Stimulated activated CD8-positive, alpha-beta memory T cell treated with anti-CD3 and anti-CD28 coated beads, Interleukin-4, amount 100 ng/mL, for 1 hour (primary cell): ENCODE measurements at places on chromosomes 7 and 10.

DNA sequence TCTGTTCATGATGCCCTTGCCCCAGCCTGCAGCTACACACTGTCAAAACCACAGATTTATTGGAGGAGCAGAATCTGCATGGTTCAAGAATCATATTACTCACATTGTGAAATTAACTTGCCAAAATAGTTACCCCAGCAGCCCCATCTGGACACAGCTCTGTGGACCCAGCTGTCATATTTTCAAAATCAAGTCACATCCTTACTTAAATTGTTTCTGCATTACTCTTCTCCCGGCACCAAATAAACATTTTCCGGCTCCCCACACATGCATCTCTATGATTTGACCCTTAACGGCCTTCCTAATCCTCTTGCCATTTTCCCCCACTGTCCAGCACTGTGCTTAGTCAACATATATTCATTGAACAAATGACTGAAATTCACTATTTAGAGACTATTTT lies 43.8 kb upstream of the GPR26 start:
- no peak for DNase-seq

DNA sequence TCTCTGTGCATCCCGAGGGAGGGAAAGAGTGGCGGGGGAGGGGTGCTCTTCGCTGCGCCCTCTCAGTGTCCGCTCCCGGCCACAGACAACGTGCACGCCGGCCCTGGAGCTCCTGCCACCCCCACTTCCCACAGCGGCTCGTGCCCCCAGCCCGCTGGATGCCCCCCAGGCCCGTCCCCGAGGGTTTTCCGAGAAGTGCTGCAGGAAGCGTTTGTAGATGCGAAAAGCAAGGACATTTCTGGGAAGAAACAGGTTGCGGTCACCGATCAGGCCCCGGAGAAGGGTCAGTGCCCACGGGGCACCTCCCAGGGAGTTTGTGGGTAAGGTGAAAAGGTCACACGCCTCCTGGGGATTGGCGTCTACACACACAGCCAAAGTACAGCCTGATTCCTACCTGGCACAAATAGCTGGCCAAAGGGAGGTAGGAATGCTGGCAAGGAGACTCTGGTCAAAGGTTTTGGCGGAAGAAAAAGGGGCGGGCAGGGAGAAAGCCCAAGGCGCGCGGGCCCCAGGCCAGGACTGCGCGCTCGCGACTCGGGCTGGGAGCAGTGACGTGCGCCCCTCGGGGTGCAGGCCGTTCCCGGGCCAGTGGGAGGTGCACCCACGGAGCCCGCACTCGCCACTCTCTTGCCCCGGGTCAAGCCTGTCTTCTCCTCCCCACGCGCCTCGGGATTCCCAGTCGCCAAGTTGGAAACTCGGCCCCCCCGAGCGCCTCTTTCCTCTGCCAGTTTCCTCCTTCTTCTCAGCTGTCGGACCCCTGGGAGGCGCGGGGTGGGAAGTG lies 1.5 kb upstream of the NRP1 start:
- no peak for DNase-seq

DNA sequence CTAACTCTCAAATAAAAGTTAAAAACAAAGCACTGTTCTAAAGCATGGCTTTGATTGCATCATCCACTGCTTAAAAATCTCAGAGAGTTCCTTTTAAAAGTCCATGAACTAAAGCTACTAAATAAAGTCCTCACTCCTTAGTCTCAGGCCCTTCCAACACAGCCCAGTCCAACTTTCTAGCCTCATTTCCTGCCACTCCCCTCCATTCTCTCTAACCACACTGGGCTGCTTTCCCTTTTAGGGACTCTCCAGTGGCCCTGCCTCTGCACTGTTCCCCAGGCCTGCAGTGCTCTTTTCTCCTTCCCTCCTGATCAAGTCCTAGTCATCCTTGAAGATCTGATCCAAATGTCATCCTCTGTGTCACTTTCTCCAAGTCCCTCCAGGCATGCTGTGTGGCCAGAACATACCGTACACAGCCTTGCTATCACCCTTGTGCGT lies 56.9 kb upstream of the PPP1R3C start:
- DNase-seq: no peak

DNA sequence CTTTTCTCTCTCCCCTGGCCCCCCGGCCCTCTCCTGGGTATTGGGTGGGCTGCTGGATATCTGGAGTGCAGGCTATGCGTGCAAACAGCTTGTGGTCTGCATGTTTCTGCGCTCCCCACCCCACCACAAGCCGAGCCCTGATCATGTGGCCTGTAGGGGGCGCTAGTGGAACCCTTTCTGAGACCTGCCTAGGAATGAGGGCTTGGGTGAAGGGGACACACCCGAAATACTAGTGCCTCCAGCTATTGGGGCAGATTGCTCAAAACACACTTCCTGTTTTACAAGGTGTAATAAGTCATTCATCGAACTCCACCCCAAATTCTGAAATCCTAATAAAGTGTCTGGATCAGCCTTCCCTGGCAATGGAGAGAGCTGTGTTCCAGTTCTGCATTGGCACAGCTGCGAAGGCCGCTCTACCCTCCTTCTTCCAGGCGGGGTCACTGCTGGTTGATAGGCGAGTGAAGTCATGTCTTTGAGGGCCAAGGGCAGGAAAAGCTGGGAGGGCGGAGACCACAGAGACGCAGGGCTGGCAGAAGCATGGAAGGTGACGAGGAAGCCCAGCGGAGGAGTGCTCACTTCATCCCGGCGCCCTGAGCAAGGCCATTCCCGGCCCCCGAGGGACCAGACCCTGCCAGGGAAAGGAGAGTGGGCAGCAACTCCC lies 19.8 kb upstream of the PRRT4 start:
- DNase-seq: no peak

DNA sequence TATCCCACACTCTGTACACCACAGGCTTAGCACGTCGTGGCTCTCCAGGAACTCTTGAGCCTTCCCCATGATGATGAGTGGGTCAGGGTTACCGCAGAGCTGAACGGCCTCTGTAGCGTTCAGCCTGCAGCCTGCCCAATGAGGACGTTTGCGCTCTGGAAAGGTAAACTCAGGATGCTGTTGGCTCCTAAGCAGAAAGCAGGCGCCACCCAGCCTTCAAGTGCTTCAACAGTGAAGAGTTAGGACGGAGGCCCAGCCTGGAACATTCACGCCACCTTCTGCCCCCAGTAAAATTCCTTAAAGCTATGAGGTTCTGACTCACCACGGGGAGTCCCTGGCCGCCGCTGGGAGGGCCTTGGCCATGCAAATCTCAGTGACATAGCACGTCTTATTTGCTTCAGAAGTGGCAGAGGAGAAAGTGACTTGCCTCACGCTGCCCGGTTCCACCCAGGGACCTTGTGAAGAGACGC lies 161.5 kb upstream of the SH2B2 start:
- no peak for DNase-seq

DNA sequence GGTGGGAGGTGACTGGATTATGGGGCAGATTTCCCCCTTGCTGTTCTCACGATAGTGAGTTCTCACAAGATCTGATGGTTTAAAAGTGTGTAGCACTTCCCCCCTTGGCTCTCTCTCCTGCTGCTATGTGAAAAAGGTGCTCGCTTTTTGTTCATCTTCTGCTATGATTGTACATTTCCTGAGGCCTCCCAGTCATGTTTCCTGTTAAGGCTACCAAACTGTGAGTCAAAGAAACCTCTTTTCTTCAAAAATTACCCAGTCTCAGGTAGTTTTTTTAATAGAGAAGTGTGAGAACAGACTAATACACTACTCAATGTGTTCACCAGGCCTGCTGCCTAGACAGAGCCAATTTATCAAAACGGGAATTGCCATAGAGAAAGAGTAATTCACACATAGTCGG lies 49.7 kb downstream of the SDHAF3 start:
- DNase-seq: no peak

- no peak for DNase-seq
Observed at GRCh38 chr7:133911724-133912123, 215.4 kb upstream of the LRGUK start.

- no peak for DNase-seq
Observed at GRCh38 chr10:124259139-124259825, 159.4 kb downstream of the OAT start.

- DNase-seq: no peak
Observed at GRCh38 chr7:114539575-114539974, 125.0 kb downstream of the FOXP2 start.

- DNase-seq: no peak
Observed at GRCh38 chr7:49297958-49298357, 373.6 kb downstream of the CDC14C start.

- no peak for DNase-seq
Observed at GRCh38 chr7:92973974-92974373, 137.6 kb upstream of the CDK6 start.

GRCh38 chr7:141456298-141456697 lies 94.9 kb upstream of the AGK start:
- DNase-seq: no peak

DNA sequence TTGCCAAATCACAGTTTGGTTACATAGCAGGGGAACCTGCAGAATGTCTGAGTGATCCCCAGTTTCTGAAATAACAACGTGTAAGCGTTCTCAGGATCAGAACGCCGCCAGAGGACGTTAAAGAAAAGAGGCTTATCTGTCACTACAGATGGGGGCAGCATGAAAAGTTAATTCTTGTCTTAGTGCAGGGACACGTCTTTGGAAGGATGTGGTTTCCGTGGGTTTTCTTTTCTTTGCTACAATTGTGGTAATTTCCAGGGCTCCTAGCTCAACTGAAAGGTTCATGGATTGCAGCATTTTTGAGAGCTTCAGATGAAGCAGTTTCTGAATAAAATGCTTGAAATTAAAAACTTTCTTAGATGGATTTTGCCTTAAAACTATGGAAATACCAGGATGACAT lies 106.6 kb downstream of the PRKCQ start:
- peak; percentile 24 for DNase-seq

DNA sequence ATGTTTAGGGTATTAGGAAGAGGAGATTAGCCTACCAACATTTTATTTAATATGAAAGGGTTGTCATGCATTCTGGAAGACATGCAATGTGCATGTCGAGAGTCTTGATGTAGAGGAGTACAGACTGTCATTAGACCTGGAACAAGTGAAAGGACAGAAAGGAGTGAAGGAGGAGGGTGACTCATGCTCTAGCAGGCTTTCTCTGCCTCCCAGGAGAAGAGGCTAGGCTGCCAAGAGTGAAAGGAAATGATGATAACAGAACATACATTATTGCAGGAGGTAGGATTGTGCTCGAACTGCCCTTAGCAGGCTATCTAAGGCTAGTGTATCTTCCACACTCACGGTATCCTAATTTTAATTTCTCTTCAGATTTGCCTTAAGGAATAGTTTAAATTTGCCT lies 228.8 kb downstream of the EXOC4 start:
- DNase-seq: no peak

GRCh38 chr7:128214463-128214862 lies 26.6 kb upstream of the LEP start:
- DNase-seq: no peak

DNA sequence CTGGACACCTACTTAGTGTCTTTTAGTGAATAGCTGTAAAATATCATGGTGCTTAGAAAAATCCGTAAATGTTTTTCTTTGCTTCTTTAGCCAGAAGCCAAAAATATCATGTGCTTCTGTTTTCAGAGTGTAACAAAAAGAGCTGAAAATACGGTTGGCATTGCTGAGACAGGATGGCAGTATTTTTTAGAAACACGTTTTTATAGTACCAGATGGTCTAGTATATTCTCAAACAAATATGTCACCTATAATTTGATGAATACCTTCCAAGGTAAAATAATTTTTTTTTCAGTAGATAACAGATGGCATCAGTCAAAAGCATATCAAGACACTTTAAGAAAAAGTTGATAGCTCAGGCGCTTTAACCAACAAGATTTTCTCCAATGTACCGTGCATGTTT lies 326.6 kb downstream of the PHF14 start:
- no peak for DNase-seq

GRCh38 chr7:78649976-78650375 lies 803.5 kb downstream of the MAGI2 start:
- DNase-seq: no peak

GRCh38 chr7:106848851-106849442 lies 16.1 kb upstream of the PIK3CG start:
- no peak for DNase-seq

DNA sequence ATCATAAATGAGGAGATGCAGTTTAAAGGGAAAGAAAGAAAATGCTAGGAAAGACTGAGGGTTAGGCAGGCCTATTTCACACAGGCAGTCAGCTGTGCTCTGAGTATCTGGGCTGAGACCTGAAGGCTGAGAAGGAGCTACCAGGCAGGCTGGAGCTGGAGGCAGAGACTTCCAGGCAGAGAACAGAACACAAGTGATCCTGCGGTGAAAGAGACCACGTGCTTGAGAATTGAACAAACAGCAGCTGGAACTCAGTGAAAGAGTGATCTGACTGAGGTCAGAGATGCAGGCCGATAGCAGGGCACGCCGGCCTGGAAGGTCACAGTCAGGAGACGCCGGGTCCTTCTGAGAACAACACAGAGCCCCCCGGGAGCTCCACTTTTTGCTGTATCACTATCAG lies 147.8 kb downstream of the ADAM12 start:
- DNase-seq: no peak

GRCh38 chr7:2247141-2247995 lies 5.3 kb downstream of the NUDT1 start:
- DNase-seq: no peak

DNA sequence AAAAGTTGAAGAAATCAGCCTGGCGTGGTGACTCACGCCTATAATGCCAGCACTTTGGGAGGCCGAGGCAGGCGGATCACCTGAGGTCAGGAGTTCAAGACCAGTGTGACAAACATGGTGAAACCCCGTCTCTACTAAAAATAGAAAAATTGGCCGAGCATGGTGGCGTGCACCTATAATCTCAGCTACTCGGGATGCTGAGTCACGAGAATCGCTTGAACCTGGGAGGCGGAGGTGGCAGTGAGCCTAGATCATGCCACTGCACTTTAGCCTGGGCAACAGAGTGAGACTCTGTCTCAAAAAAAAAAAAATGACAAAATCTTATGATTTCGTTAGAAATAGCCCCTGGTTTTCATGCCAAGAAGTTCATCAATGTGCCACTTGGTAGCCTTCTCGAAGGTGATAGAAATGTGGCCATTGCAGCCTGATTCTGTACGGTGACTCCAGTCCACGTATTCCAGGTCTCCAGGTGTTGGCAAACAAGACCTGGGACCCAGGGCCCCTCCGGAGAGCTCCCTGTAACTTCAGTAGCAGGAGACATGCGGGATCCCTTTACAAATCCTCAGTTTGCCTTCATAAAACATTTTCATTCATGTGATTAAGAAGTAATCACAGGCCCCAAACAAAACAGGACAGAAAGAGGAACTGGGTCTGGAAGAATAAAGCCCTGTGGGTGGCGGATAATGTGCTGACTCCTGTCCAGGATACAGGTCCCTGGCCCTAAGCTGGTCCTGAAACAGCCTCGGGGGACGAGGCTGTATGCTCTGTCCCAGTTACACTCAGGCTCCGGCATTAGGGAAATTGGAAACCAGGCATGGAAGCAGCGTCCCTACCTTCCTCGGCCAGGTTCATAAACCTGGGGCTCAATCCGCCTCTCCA lies 207.3 kb upstream of the SH2B2 start:
- no peak for DNase-seq

GRCh38 chr7:27900006-27900405 lies 160.0 kb downstream of the TAX1BP1 start:
- DNase-seq: no peak

DNA sequence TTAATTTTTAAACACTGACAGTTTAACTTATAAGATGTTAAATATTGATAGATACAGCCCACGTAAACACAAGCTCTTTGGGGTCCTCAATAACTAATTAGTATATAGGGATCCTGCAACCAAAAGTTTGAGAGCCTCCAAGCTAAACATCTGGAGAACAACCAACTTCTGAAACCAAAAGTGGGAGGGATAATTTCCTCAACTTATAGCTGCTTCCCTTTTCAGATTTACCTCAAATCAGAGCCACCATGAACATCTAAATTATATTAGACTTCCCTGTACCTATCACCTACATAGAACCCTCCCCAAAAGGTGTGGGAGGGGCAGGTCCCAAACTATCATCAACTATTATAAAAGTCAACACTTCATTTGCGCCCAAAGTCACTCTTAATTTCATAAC lies 8.6 kb downstream of the PSAP start:
- DNase-seq: no peak
